ENCODE measurements at places on chromosomes 1 and 21.
A peak's percentile ranks its signal among the peaks of the same experiment; 100 is the strongest.

GRCh38 chr1:196393742-196394141, 214.5 kb downstream of the KCNT2 start:
- peak; percentile 51 for DNase-seq

- DNase-seq = peak; percentile 73
These were observed 89.6 kb upstream of the EDN2 start for GRCh38 chr1:41573785-41574713.

- no peak for DNase-seq
These were observed 4.5 kb downstream of the UHMK1 start for GRCh38 chr1:162502077-162502476.

DNA sequence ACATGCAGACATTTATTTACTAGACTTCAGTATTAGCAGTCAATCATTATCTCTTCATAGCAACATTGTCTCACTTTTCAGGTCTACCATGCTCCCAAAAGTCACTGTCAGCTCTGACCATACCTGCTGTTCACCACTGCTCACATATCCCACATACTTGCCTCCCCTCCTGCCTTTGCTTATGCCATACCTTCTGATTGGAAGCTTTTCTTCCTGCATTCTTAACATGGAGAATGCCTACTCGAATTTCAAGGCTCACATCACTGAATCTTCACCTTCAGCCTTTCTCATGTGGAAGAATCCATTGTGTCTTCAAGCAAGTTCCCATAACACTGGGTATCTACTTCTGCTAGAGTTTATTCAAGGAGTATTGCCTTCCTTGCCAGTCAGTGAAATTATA, 135.4 kb downstream of the NTNG1 start:
- no peak for DNase-seq

- no peak for DNase-seq
These were observed 142.7 kb downstream of the TSEN15 start for GRCh38 chr1:184194236-184194635.

- DNase-seq = no peak
These were observed 19.6 kb downstream of the SON start for GRCh38 chr21:33562389-33562788.

DNA sequence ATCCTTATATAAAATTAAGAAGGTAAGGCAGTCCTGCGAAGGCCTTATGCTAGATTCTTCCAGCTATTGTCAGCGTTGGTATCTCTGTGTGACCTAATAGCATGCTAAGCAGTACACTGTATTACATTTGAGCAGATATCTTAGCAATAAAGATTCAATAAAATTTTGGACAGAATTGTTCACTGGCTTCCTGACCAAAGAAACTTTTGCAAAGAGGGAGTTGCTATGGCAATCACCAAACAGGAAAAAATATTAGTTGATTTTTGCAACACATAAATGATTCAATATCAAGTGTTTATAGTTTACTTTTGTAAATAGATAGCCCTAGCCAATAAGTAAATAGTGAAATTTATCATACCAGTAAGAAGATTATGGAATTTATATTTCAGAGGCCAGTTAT, 31.0 kb upstream of the PLEKHO1 start:
- no peak for DNase-seq

DNA sequence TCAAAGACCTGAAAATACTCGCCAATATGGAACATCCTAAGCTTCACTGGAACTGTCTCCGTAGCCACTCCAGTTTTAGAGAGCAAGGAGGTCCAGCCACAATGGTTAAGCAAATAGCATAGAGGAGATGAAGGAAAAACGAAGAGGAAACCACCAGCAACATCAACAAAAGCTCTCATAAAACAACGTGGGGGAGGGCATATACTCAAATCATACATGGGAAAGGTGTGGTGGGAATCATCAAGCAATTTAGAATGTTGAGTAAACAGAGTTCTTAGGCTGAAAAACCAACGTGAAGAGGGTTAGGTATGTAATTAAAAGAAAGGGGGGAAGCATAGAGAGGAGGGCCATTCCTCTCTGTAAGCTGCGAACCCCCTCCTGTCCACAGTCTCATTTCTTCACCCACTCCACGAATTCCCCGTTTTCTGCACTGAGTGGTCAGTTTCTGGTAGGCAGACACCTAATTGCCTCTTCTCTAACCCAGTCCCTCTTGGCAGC, 1.0 kb downstream of the TMEM59 start:
- DNase-seq = no peak

GRCh38 chr1:44314452-44314851, 40.6 kb downstream of the ERI3 start:
- no peak for DNase-seq

DNA sequence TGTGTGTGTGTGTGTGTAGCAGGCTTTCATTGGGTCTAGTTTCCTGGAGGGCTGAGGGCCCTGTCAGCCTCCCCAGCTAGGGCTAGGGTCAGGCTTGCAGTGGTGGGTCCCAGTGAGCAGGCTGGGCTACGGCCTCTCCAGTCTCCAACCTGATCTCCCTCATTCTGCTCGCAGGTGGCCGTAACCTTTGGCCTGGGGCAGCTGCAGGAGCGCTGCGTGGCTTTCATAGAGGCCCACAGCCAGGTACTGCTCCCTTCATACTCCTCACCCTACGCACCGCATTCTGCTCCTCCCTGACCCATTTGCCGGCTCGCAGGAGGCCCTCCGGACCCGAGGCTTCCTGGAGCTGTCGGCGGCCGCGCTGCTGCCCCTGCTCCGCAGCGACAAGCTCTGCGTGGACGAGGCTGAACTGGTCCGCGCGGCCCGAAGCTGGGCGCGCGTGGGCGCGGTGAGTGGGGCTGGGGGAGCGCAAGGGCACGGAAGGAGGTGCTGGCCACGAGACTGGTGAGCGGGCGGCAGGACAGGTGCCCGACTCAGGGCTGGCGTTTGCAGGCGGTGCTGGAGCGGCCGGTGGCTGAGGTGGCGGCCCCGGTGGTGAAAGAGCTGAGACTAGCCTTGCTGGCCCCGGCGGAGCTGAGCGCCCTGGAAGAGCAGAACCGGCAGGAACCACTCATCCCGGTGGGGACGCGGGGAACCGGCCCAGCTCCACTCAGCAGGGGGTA, 4.7 kb downstream of the BTBD19 start:
- DNase-seq = no peak

- DNase-seq = no peak
These were observed 24.4 kb downstream of the YTHDF2 start for GRCh38 chr1:28761189-28761588.

DNA sequence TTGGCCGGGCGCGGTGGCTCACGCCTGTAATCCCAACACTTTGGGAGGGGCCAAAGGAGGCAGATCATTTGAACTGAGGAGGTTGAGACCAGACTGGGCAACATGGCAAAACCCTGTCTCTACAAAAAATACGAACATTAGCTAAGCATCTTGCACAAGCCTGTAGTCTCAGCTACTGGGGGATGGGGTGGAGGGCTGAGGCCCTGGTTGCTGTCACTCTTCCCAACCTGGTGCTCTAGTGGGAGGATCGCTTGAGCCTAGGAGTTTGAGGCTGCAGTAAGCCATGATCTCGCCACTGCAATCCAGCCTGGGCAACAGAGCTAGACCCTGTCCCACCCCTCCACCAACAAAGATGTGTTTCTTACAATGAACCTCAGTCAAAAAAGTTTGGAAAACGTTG, 2.8 kb downstream of the PHGDH start:
- DNase-seq = no peak

DNA sequence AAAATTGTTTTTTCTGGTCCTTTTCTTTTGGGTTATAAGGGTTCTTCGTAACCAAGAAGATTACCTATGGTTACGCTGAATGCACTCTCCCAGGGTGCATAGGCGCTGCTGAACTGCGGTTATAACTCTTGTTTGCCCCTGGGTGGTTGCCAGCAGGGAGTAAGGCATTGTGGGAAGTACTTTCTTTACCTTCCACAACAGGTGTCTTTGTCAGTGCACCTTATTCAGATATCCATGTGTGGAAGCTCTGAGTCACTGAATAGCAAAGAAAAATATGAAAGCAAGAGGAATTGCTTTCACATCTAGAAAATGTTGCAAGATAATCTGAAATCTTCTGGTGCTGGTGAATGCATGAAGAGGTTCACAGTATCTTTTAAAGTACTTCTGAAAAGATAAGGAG, 124.4 kb upstream of the CACYBP start:
- DNase-seq = no peak

DNA sequence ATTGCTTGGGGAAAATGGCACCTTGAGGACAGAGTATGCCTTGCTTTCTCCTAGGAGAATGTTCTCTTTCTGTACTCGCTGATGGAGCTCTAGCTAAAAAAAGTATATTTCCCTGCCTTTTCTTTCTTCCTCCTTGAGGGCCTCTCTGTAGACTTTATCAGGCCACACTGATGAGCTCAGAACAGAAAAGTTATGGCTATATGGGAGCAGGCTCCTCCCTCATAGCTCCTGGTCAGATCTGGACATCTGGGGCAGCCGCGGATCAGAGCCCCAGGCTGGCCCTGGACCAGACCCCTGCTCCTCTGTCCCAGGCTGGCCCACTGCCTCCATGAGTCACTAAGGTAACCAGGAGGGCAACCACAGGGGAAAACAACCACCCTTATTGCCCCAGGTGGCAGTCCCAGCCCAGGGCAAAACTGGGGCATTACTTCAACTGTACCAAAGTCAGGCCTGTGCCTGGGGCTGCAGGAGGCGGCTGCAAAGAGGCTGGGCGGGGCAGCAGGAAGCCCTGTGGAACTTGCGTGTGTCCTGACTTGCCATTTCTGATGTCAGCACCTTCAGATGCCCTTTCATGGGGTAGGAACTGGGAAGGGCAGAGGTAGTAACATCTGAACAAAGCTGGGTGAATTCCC, 26.3 kb upstream of the ZNF648 start:
- no peak for DNase-seq

DNA sequence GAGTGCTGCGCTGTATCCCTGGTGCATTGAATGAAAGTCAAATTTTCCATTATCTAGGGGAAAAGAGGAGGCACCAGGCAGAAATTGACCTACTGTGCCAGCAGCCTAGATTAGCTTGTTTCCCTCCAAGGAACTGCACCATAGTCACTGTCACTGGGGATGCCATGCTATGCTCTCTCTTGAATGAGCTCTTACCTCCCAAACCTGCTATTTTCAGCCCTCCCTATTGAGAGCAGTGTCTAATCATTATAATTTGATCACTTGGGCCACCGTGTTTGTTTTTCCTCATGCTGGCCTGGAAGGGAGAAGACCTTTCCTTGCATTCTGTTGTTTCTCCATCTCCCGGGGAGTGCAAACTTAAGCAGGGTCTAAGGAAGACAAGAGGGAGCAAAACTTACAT, 492.9 kb downstream of the SIPA1L2 start:
- no peak for DNase-seq

GRCh38 chr1:56532350-56532683, 47.0 kb downstream of the PLPP3 start:
- DNase-seq = no peak

- DNase-seq = no peak
These were observed 156.9 kb downstream of the RUNX1 start for GRCh38 chr21:34892209-34892608.

GRCh38 chr1:7398982-7399381, 372.1 kb upstream of the VAMP3 start:
- DNase-seq = no peak

DNA sequence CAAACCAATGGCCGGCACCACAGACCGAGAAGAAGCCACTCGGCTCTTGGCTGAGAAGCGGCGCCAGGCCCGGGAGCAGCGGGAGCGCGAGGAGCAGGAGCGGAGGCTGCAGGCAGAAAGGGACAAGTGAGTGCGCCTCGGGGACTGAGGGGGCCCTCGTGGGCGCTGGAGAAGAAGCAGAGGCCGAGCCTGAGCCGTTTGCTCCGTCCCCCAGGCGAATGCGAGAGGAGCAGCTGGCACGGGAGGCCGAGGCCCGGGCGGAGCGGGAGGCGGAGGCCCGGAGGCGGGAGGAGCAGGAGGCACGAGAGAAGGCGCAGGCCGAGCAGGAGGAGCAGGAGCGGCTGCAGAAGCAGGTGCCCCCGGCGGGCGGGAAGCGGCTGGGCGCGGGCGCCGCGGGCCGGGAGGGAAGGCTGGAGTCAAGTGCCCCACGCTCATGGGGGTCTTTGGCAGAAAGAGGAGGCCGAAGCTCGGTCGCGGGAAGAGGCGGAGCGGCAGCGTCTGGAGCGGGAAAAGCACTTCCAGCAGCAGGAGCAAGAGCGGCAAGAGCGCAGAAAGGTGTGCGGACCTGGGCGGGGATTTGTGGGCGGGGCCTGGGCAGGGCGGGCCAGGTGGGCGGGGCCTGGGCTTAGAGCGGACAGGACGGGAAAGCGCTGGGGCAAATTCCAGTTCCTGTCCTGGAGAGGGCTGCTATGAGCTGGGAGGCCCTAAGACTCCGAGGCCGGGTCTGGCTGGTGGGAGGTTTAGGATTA, 22.7 kb downstream of the MAP7D1 start:
- DNase-seq = no peak

- peak; percentile 79 for DNase-seq
These were observed 243.2 kb downstream of the NCAM2 start for GRCh38 chr21:21241391-21241790.

DNA sequence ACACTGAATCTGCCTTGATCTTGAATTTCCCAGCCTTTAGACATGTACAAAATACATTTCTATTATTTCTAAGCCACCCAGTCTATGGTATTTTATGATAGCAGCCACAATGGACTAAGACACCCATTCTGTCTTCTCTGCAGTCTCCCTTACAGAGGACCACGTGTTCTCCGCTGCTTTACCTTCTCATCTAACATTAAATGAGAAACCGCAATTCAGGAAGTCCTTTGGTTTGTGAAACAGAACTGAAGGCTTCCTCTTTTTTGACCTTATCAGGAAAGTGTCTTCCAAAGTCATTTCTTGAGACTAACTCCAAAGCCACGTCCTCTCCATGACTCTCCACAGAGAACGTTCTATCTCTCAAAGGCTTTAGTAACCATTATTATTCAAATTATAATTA, 560.1 kb downstream of the OMA1 start:
- DNase-seq = no peak

- DNase-seq = no peak
These were observed 14.5 kb downstream of the CD247 start for GRCh38 chr1:167503626-167504466.

GRCh38 chr1:212118167-212118871, 82.8 kb downstream of the DTL start:
- DNase-seq = no peak

GRCh38 chr1:159076438-159077119, at the start of gene AIM2:
Gene AIM2, minus strand, starts transcription at chr1:159076766. Its CDS starts 3,267 bp downstream, at chr1:159073499.
- DNase-seq = no peak

DNA sequence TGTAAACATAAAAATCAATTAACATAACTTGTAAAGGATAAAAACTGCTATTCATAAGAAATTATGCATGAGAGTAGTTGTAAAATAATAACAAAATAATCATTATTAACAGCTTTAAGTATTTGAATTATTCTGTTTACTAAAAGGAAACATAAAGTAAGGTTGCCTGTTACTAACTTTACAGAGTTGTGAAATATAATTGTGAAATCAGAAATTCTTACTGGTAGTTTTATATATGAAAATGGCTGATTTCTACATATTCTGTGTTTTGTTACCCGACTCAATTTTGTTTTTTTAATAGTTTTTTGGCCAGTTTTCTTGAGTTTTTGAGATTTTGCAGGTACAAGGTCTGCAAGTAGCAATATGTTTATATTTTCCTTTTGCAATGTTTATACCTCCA, 27.8 kb downstream of the FNBP1L start:
- no peak for DNase-seq

- DNase-seq = no peak
These were observed 154.2 kb downstream of the ZP4 start for GRCh38 chr1:237736372-237737029.

Measured in NCI-H446 treated with DMSO at 0.1 percent for 48 hours (cell line).